ENCODE measurements at places on chromosomes 12 and 14. TPM values are rescaled to one million over a fixed set of nuclear protein-coding genes. Genes with fewer than 3 reads are reported as not detected.

DNA sequence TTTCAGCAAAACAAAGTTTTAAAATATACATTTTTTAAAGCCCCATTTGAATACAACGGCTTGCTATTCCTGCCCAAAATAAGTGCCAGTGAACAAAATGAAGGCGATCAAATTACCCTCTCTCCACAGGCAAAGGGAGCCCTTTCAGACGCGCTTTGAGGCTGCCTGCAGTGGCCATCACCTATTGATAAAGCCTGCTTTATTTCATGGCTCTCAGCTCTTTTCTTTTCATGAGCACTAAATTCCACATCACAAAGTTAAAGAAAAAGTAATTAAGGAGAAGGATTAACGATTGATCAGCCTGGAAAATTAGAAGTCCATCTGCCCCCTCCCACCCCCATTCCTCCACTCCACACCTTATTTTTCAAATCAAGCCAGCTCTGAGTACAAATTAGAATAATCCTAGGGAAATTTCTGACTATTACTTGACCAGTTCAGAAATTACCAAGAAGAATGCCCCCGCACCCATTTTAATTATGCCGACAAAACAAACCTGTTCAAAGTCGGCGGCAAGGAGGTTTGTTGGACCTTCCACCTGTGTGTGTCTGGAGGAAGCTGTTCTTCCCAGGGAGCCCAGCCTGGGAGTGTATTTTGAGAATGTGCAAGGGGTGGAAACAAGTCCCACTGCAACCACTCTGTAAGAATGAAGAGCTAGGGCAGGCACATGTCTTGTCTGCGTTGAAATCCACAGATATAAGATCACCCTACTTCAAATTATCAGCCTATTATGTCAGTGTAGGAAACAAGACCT, 64.2 kb upstream of the RIC8B start:
- DNase-seq = no peak

- no peak for DNase-seq
These were observed 163.4 kb downstream of the SRGAP1 start for GRCh38 chr12:64007853-64008252.

DNA sequence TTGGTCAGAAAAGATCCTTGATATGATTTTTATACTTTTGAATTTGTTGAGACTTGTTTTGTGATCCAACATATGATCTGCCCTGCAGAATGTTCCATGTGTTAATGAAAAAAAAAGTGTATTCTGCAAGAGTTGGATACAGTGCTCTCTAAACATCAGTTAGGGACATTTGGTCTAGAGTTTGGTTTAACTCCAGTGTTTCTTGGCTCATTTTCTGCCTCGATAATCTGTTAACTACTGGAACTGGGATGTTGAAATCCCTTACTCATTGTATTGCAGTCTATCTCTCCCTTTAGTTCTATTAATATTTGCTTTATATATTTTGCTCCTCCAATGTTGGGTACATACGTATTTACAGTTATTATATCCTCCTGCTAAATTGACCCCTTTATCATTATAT, 18.3 kb upstream of the TXNRD1 start:
- DNase-seq = no peak

DNA sequence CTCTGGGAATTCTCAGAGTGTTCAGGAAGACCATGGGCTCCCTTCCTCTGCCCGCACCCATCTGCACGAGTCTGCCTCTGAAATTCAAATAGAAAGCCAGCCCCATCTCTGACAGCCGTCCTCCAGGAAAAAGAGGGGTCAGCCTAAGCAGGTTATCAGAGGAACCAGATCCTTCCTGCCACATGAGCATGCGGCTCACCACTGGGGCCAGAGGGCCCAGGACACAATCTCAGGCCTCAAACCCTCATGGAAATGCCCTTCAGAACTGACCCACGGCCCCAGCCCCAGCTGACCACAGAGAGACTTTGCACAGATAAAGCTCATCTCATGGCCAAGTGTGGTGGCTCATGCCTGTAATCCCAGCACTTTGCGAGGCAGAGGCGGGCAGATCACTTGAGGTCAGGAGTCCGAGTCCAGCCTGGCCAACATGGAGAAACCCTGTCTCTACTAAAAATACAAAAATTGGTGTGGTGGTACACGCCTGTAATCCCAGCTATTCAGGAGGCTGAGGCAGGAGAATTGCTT, 23.2 kb downstream of the PXN start:
- no peak for DNase-seq

GRCh38 chr14:64960762-64961276, 11.3 kb downstream of the RAB15 start:
- no peak for DNase-seq

DNA sequence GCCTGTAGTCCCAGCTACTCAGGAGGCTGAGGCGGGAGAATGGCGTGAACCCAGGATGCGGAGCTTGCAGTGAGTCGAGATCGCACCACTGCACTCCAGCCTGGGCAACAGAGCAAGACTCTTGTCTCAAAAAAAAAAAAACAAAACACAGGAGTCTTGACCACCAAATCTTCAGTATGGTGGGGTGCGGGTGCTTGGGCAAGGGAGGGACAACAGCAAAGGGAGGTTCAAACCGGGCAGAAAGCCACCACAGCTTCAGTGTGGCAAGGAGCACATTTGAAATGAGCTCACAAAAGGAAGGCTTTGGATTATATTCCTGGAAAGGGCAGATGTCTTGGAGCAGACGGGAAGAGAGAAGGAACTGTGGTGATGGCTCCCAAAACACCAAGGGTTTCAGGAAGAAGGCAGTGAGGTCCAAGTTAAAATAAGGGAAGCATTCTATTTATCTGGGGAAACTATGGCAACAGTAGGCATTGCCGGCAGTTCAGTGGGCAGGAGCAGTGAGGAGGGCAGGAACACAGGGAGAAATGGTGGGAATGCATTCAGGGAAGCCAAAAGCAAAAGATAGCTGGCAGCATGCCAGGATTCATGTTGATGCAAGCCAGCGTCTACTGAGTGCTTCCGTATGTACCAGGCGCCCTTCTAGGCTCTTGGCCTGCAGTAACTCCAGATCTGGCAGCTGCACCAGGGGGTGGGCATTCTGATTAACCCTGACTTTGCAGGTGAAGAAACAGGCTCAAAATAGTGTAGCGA, 51.0 kb upstream of the SRSF5 start:
- no peak for DNase-seq

DNA sequence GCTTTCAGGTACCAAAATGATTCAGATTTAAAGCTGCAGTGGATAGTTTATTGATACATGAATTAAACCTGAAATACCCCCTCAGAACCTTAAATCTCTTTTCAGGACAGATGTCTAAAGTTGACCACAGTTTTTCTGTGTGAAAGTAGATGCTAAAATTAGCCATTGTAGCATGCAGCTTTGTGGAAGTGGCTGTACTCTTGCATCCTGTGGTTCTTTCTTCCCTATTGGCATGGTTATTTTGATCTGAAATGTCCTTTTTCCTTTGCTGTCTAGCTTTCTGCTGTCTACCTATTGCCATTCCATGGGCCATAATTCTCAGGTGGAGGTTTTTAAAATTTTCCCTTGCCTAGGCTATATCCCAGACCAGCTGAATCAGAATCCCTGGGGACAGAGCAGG, 455.6 kb downstream of the ZFP36L1 start:
- no peak for DNase-seq

DNA sequence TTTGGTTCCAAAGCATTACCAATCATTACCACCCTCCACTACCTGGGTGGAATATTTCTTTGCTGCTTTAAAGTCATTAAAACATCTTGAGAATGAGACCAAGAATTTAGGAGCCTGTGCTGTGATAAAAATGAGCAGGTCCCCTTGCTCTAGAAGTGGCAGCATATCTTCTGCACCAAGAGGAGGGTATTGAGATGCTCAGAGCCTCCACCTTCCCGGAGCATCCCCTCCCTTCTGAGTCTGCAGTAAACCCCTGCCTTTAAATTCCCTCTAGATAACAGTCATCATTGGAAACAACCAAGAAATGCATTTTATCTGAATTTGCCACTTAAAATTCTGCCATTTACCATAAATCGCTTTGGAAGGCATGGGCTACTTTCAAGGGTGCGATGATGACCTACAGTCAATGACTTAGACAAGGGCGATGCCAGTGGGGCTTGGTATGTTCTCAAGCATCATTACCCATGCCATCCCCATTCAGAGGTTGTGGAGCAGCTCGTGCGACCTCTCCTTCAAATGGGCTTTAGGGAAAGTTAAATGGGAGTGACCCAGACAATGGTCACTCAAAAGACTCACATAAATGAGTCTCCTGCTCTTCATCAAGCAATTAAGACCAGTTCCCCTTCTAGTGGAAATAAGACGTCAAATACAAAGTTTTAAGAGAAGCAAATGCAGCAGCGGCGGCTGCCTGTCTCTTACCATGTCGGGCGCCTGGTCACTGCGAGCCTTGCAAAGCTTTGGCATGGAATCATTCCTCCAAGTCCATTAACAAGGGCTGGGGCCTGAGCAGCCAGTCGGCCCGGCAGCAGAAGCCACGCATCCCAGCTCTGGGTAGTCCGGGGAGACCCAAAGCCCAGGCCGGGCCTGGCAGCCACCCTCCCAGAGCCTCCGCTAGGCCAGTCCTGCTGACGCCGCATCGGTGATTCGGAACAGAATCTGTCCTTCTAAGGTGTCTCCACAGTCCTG, 334.5 kb downstream of the TMEM121 start:
- no peak for DNase-seq

DNA sequence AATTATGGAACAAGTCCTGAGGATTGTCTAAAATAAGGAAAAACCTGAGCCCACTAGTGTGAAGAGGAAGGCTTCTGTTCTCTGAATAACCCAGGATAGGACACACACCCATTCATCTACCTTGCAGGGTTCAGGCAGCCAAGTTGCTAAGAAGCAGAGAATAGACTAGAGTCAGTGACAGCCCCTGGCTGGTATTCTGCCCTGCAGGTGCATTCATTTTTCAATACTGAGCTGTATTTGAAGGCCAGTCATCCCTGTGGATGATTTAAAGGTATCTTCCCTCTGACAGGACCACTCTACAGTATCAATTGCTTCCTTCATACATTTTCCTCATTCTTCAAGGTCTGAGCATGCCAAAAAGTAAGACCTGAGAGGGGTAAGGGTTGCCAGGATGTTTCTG, 22.9 kb downstream of the WNT5B start:
- no peak for DNase-seq

GRCh38 chr12:119673634-119674033, 5.7 kb downstream of the PRKAB1 start:
- no peak for DNase-seq

Gene LRP1
- polyA plus RNA-seq = not detected

Gene TAS2R14
- 0.99 TPM for polyA plus RNA-seq

Gene OTOGL
- not detected for polyA plus RNA-seq

Gene GNG2
- 159 TPM for polyA plus RNA-seq

Gene UNC79
- not detected for polyA plus RNA-seq

Gene KERA
- not detected for polyA plus RNA-seq

Gene MEG3
- polyA plus RNA-seq = not detected

Gene DRAM1
- polyA plus RNA-seq = 2.8 TPM
